Naive thymus-derived CD8-positive, alpha-beta T cell (primary cell): ENCODE measurements at places on chromosomes 12 and 14. TPM values are rescaled to one million over a fixed set of nuclear protein-coding genes. Genes with fewer than 3 reads are reported as not detected.

AQP6 gene
- total RNA-seq: not detected

GRCh38 chr14:69999261-69999674 lies 120.1 kb downstream of the SMOC1 start:
- H3K4me3 ChIP-seq: no peak overlapping the region
- H3K4me1 ChIP-seq: no peaks in the 10 kb centered on the region
- no peak for DNase-seq
- no peak overlapping the region for H3K27ac ChIP-seq
- peaks cover 15% of the 10 kb centered on the region for H3K27me3 ChIP-seq

- no peaks in the 10 kb centered on the region for H3K27me3 ChIP-seq
- no peaks in the 10 kb centered on the region for H3K36me3 ChIP-seq
- peak overlapping the region; percentile 75 for H3K4me3 ChIP-seq
- H3K4me1 ChIP-seq: peaks cover 25% of the 10 kb centered on the region
Measured at GRCh38 chr12:6376079-6376869, 911 bp upstream of the SCNN1A start.

GRCh38 chr12:132454193-132454932 lies 35.6 kb upstream of the FBRSL1 start:
- H3K4me3 ChIP-seq: peak overlapping the region; percentile 8
- no peaks in the 10 kb centered on the region for H3K27me3 ChIP-seq
- H3K4me1 ChIP-seq: peaks cover 41% of the 10 kb centered on the region
- DNase-seq: no peak

C14orf93 gene
- 17.3 TPM for total RNA-seq

DNA sequence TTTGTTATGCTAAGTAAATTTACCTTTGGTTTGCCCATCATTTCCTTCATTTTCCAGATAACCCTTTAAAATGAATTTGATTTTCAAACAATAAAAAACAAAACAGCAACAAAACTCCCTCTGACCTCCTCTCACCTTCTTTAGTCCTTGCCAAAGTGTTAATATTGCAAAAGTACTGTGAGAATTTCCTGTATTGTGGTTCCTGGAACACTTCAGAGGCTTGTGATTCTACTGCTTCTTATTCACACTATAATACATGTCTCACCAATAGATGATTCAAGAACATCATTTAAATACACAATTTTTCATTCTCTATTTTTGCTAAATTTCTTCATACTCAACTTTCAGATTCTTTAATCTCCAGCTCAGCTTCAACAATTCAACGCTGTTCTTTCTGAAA lies at the start of gene KLRD1:
KLRD1 (plus strand) TSS at position 241 of the 400 bp plus-strand sequence. CDS start 208 bp downstream, outside the sequence.
- no peak within 1 kb of the TSS for H3K4me3 ChIP-seq
- H3K36me3 ChIP-seq: no peaks in the 10 kb centered on the region
- peaks cover 8% of the 10 kb centered on the region for H3K4me1 ChIP-seq

DNA sequence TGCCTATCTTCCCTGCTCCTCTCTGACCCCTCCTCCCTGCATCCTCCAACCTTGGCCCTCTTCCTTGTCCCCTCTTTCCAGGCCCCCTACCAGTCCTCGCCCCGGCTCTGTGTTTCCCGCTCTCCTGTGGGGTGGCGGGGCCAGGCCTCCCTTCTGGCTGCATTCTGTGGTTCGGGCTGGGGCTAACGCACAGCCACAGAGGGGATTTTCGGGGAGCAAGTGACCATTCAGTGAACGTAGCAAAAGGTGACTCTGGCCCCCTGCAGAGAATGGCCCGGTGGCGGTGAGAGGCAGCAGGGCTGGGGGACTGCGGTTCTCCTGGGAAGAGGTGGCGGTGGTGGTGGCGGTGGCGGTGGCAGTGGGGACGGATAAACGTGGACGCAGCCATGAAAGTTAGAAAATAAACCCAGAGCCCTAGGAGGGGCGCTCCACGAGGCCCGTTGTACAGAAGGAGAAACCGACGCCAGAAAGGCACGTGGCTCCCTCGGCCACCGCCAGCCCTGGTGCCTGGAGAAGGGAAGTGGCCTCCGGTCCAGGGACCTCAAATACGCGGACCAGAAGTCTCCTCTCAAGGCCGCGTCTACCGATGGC lies 269.6 kb downstream of the ADGRD1 start:
- no peak for DNase-seq
- no peak overlapping the region for H3K27ac ChIP-seq
- H3K36me3 ChIP-seq: no peaks in the 10 kb centered on the region
- no peak overlapping the region for H3K4me3 ChIP-seq
- peaks cover 5% of the 10 kb centered on the region for H3K27me3 ChIP-seq
- H3K4me1 ChIP-seq: peaks cover 11% of the 10 kb centered on the region

ESR2 gene
- 0.41 TPM for total RNA-seq
